ENCODE measurements at places on chromosomes 6 and 20. TPM values are rescaled to one million over a fixed set of nuclear protein-coding genes. Genes with fewer than 3 reads are reported as not detected.

GRCh38 chr6:116665464-116665863 lies 3.1 kb downstream of the ZUP1 start:
- no peak for DNase-seq

DNA sequence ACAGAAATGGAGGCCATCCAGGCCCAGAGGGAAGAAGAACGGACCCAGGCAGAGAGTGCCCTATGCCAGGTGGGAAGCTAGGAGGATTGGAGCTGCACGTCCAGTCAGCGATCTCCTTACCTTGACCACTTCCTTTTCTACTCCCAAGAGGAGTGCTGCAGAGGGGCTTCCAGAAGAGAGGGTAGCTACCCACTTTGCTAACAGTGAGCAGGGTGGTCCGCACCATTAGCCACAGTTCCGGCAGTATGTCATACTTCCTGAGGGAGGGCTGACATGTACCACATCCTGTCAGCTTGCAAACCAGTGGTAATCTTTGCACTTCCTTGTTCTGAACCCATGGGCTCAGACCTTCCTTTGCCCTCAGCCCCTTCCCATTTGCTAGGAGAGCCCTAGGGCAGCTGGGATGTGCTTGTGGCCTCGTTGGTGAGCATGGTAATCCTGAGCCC lies 35.4 kb downstream of the CEP250 start:
- DNase-seq, result no peak

DNA sequence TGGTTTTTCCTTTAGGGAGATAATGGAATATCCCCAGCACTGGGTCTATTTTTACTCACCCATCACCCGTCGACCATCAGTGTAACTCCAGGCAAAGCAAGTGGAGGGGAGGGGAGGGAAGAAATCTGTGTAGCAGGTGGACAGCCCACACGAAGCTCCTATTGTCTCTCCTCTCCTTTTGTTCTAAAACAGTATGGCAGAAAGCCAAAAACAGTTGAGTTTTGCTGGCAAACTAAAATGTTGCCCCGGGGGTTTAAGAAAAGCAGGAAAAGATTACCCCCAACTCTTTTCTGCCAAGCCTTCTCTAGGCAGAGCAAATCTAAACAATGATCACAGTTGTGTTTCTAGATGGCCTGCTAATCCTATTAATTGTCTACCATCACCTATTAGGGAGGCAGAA lies 89.7 kb downstream of the PREP start:
- DNase-seq, result no peak

DNA sequence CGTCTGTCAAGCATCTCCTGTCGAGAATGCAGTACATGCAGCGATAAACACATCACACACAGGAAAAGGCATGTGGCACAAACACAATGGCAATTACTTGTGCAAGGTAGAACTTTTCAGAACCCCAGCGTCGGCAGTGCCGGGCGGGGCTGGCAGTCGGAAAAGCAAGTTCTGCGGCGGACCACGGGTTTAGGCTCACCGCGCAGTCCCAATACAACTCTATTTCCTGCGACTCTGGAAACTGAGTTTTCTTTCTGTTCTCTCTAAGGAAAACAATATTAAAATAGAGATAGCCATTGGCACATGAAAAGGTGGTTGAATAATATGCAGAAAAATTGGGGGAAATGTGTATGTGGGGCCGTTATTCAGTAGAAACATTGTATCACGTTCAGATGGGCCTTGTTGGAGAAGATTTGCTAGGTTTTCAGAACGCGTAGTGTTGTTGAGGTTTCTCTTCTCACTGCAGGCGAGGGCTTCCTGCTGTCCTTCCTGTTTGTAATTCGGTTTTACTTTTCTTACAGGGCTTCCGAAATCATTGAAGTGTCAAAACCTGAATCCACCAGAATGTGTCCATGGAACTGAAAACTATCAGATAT lies 369.5 kb downstream of the THBS2 start:
- DNase-seq, result no peak

DNA sequence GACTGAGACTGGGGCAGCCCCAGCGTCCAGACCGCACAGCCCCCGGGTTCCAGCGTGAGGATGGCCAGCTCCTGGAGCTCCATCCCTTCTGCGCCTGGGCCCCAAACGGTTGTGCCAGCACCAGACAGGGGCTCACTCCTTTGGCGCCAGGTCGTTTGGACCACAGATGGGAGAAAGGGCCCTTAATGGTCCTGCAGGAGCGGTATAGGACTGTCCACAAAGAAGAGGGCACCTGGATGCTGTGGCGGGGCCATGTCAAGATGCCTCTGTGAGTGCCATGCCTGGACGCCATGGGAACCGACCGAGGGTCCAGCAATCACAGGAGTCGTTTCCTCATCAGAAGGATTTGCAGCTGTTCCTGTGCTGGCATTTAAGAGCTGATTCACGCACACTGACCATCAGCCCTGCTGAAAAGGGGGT lies 82.7 kb downstream of the DLL1 start:
- DNase-seq, result peak; percentile 42

DNA sequence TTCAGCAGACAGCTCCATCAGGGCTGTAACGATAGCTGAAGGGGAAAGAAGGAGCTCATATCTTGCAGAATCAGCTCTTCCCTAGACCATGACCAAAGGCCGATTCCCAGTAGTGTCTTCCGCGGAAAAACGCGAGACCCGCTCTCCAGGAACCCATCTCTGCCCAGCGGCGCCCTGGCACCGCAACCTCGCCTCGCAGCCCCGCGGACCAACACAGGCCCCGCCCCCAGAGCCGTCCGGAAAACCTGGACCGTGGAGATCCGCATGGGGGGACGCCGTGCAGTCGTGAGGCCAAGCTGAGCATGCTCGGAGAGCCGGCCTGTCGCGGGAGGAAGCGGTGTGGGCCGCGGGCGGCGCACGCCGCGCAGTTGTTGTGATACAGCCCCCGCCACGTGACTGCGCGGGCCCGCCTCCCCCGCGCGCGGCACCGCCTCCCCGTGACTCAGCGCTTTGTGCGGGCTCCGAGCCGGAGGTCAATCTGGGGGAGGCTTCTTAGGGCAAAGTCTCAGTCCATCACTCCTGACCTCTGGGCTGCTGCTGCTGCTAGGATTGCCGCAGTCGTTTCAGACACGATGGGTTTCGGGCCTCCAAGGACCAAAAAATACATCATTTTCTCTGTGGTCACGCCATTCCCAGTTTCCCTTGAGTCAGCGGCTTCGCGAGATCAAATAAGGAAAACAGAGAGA lies 3.1 kb upstream of the GCLC start:
- DNase-seq, result peak; percentile 99

GRCh38 chr20:45044084-45044573 lies 56.8 kb downstream of the KCNS1 start:
- no peak for DNase-seq

DNA sequence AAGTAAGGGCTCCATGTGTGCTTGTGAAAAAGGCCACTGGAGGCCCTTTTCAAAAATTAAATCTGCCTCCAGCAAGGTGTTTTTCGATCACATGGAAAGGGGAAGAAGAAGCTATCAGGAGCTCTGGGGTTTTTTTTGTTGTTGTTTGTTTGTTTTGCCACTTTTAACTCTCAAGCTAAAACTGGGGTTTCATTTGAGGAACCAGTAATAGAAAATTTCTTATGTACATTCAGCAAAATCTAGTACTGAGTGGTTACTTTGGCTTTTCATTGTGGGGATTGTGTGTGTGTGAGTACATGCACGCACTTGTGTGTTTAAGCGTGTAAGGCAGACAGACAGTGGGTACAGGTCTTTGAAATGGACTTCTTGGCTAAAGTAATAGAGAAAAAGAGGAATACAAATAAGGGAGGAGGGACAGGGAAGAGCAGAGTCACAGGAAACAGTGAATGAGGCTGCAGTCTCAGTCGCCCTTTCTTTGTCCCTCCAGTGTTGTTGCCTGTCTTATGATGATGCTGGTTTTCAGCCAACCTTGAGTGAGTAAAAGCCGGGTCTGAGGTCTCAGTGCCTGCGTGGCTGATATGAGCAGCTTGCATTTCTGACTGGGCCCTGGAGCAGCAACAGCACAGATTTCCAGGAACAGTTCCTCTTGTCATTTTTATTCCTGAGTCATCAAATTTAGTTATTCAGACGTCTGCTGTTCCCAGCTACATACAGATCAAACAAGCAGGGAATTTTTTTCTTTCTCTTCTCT lies 26.2 kb downstream of the SLC16A10 start:
- DNase-seq, result no peak

GRCh38 chr6:109095835-109096084 lies 453 bp downstream of the CEP57L1 start:
- DNase-seq, result no peak

DNA sequence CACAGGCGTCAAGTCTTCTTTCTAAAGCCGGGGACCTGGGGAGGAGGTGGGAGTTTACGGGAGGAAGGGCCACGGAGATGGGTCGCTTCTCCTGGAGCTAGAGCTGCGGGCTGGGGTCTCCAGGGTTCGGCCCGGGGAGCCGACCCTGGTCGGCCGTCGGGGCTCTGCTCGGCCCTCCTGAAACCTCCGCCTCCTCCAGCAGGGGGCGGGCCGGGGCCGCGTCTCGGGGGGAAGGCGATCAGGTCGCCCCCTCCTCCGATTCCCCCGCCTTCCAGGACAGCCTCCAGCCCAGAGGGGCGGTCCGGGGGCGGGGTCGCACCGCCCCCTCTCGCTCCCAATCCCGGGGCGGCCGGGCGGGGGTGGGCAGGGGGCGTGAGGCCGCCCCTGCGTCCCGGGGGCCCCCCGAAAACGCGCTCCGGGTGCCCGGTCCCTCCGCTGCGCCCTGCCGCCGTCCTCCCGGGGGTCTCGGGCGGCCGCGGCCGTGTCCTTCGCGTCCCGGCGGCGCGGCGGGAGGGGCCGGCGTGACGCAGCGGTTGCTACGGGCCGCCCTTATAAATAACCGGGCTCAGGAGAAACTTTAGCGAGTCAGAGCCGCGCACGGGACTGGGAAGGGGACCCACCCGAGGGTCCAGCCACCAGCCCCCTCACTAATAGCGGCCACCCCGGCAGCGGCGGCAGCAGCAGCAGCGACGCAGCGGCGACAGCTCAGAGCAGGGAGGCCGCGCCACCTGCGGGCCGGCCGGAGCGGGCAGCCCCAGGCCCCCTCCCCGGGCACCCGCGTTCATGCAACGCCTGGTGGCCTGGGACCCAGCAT lies at the start of gene CEBPB:
CEBPB (plus strand) TSS at position 580 of the 814 bp plus-strand sequence; CDS start at position 784, 204 bp downstream.
- DNase-seq, result peak; percentile 97

- no peak for DNase-seq
Measured at GRCh38 chr6:118630923-118631322, 20.5 kb downstream of the CEP85L start.

CLVS2 gene
- under 0.01 TPM for polyA plus RNA-seq

SMIM28 gene
- not detected for polyA plus RNA-seq

HLA-DPA1 gene
- polyA plus RNA-seq, result 31.1 TPM

LAMA4 gene
- polyA plus RNA-seq, result 24.2 TPM

LIME1 gene
- polyA plus RNA-seq, result 2.7 TPM
